ENCODE measurements at places on chromosomes 2 and 18. TPM values are rescaled to one million over a fixed set of nuclear protein-coding genes. Genes with fewer than 3 reads are reported as not detected.

DNA sequence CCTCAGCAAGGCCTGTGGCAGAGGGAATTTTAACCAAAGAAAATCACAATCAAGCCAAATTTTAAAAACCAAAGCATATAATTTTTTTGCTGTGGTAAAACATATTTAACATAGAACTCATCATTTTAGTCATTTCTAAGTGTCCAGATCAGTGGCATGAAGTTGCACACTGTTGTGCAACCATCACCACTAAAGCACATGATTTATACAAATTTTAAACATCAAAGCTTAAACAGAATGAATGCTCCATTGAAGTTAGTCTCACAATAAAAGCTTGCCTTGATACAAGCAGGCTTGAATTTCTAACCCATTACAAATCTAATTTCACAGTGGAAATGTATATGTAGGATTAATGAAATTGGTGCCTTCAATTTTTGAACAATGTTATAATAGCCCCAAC is 31.2 kb downstream of the FTCDNL1 start:
- no peaks in the 10 kb centered on the region for H3K27me3 ChIP-seq
- H3K27ac ChIP-seq = no peak overlapping the region
- H3K4me1 ChIP-seq = no peaks in the 10 kb centered on the region
- no peak for DNase-seq
- H3K4me3 ChIP-seq = no peak overlapping the region

The IL1F10 gene
- not detected for total RNA-seq

The ZAP70 gene
- total RNA-seq = not detected

GRCh38 chr2:140185076-140185475 is 1404.9 kb upstream of the NXPH2 start:
- DNase-seq = no peak
- H3K27me3 ChIP-seq = no peaks in the 10 kb centered on the region
- H3K27ac ChIP-seq = no peak overlapping the region
- H3K4me3 ChIP-seq = no peak overlapping the region
- no peaks in the 10 kb centered on the region for H3K36me3 ChIP-seq

- no peak for DNase-seq
- H3K27me3 ChIP-seq = no peaks in the 10 kb centered on the region
- no peak overlapping the region for H3K27ac ChIP-seq
Measured at GRCh38 chr2:156653675-156654074, 217.5 kb downstream of the GPD2 start.

- H3K4me3 ChIP-seq = no peak overlapping the region
- peak overlapping the region; percentile 70 for H3K27ac ChIP-seq
- H3K4me1 ChIP-seq = peaks cover 26% of the 10 kb centered on the region
- DNase-seq = no peak
- no peaks in the 10 kb centered on the region for H3K36me3 ChIP-seq
Measured at GRCh38 chr2:70143314-70144150, 47.3 kb downstream of the C2orf42 start.

- H3K4me3 ChIP-seq = no peak overlapping the region
- H3K36me3 ChIP-seq = peaks cover 3% of the 10 kb centered on the region
- DNase-seq = no peak
- no peaks in the 10 kb centered on the region for H3K27me3 ChIP-seq
Measured at GRCh38 chr2:61045226-61045625, 20.4 kb upstream of the SANBR start.

The ZSCAN30 gene
- total RNA-seq = 10.3 TPM

The LAMA3 gene
- 5.0 TPM for total RNA-seq

- H3K36me3 ChIP-seq = no peaks in the 10 kb centered on the region
- no peaks in the 10 kb centered on the region for H3K4me1 ChIP-seq
Measured at GRCh38 chr2:218428846-218429558, 10.1 kb downstream of the VIL1 start.

The PTPN4 gene
- 107 TPM for total RNA-seq

DNA sequence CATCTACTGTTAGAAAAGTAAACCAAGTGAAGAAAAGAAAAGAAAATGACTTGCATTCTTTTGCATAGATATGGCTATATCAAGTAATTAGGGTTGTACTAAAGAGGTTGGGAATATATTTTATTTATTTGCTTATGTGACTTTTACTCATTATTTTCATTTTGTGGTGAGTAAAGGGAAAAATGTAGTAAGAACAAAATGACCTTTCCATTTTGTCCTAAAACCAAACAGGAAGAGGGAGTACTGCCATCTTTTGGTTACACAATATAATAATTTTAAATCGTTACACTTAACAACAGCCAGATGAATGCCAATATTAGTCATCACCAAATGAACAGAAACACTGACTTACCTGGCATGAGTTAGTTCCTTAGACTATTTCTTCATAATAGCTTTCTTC is 47.3 kb upstream of the NDUFV2 start:
- H3K36me3 ChIP-seq = no peaks in the 10 kb centered on the region
- DNase-seq = no peak

GRCh38 chr2:182866461-182867406 is at the start of gene FRZB:
Gene FRZB, minus strand, starts transcription at chr2:182866637. Its CDS starts 85 bp downstream, at chr2:182866552.
- H3K4me3 ChIP-seq = peak within 1 kb of the TSS; percentile 48
- H3K27ac ChIP-seq = no peak within 1 kb of the TSS
- H3K4me1 ChIP-seq = peaks cover 8% of the 10 kb centered on the region
- DNase-seq = peak; percentile 17

- H3K4me1 ChIP-seq = no peaks in the 10 kb centered on the region
- no peaks in the 10 kb centered on the region for H3K27me3 ChIP-seq
- H3K36me3 ChIP-seq = no peaks in the 10 kb centered on the region
- H3K27ac ChIP-seq = no peak overlapping the region
- H3K4me3 ChIP-seq = no peak overlapping the region
Measured at GRCh38 chr18:45050712-45051601, 370.3 kb downstream of the SETBP1 start.

DNA sequence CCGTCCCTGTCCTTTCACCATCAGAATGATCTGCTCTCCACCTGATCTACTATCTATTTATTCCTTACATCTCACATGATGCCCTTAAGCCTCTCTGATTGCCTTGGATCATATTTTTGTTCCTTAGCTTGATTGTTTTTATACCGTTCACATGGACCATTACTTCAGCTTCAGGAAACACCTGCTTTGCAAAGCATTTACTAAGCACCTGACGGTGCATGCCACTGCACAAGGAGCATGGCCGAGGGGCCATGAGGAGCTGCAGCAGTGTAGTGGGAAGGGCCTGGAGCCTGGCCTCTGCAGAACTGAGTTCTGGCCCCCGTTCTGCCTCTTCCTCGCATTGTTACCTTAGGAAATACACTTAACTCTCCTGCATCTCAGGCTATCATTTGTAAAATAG is 124.1 kb upstream of the NDUFV2 start:
- no peak for DNase-seq
- no peaks in the 10 kb centered on the region for H3K27me3 ChIP-seq
- H3K36me3 ChIP-seq = no peaks in the 10 kb centered on the region
- H3K4me3 ChIP-seq = no peak overlapping the region

DNA sequence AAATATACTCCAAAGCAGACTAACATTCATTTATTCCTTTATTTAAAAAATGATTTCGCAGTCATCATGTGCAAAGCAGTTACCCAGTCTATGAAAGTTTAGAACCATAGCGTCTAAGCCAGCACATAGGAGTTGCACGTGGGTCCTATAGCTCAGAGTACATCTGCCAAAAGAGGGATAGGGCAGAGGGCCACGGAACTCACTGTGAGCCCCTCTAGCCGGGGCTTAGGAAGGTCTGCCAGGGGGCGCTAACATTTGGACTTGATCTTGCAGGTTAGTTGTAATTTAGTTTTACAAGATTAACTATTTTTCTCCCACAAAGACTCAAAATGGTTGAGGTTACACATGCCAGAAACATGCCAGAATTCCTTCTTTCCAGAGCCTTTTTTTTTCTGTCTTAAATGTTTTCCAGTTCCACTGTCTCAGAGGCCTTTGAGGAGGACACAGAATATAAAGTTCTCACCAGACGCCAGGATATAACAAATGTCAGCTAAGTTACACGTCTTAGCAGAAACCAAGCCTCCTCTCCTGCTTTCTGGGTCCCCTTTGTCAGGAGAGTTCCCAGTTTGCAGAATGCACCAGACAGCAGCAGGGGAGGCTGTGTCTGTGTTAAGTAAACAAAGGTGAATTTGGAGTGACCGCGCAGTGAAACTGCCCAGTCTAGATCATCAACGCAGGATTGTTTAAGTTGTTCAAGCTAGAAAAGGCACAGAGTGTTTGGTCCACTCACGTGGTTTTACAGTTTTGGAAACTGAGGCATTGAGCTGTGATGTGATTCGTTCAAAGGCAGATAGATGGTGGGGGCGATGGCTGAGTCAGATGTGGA is 292.0 kb downstream of the PRKCE start:
- no peak overlapping the region for H3K4me3 ChIP-seq
- H3K36me3 ChIP-seq = no peaks in the 10 kb centered on the region
- no peaks in the 10 kb centered on the region for H3K4me1 ChIP-seq
- no peak for DNase-seq
- no peaks in the 10 kb centered on the region for H3K27me3 ChIP-seq
- H3K27ac ChIP-seq = no peak overlapping the region

DNA sequence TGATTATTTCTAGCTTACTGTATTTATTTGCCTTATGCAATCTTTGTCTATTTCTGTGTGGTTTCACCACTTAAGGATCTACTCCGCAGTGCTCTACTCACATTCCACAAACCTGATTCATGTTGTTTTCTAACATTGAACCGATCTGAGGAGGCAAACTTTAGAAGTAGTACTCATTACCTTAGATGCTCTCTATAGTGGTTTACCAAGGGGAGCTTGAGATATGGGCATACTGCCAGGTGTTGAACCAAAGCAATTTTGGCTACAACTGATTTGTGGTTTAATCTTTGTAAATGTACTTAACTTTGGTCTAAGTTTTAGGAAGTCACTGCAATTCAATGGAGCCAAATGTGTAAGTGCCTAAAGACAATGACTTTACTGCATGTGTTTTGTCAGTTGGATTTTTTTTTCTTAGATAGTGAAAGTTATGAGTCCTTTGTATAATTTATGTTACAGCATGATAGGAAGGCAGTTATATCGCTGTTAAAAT is 50.1 kb downstream of the MAP2 start:
- no peak overlapping the region for H3K4me3 ChIP-seq
- no peaks in the 10 kb centered on the region for H3K4me1 ChIP-seq
- DNase-seq = no peak
- H3K36me3 ChIP-seq = no peaks in the 10 kb centered on the region
- no peak overlapping the region for H3K27ac ChIP-seq
- H3K27me3 ChIP-seq = no peaks in the 10 kb centered on the region

DNA sequence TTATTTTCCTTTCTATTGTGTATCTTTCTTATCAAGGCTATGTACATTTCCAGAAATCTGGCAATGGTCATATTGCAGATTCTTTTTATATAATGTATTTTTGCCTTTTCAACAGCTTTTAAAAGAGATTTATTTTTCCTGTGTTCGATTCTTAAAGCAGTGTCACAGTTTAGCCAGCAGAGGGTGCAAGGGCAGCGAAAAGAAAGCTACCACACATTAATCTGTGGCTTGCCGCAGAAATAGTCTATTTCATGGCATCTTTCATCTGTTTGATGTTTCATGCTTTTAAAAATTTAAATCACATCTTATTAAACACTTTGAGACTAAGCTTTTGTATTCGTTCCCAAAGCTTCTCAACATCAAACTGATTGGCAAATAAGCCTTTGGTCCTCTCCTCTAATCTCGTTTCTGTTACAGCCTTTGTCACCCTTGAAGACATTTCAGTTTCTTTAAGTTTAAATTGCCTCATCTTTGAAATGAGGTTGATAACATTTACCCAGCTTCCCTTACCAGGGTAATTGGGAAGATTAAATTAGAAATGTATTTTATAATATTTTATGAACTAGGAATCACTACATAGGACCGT is 73.3 kb downstream of the PIK3C3 start:
- H3K4me1 ChIP-seq = no peaks in the 10 kb centered on the region
- H3K4me3 ChIP-seq = no peak overlapping the region
- no peak for DNase-seq
- no peak overlapping the region for H3K27ac ChIP-seq

DNA sequence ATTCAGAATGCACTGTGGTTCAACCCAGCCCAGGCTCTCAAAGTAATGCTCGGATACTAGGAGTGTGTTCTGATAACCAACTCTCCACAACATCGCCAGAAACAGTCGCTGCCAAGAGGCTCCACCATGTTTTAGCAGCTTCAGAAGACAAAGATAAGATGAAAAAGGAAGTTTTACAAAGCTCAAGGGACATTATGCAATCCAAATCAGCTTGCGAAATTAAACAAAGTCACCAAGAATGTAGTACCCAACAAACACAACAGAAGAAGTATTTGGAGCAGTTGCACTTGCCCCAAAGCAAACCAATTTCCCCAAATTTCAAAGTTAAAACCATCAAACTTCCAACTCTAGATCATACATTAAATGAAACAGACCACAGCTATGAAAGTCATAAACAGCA is 360.9 kb downstream of the XIRP2 start:
- DNase-seq = no peak
- no peaks in the 10 kb centered on the region for H3K4me1 ChIP-seq
- no peak overlapping the region for H3K4me3 ChIP-seq
- no peaks in the 10 kb centered on the region for H3K27me3 ChIP-seq

GRCh38 chr2:239261356-239261755 is 139.5 kb downstream of the HDAC4 start:
- H3K27ac ChIP-seq = no peak overlapping the region
- H3K4me3 ChIP-seq = no peak overlapping the region
- H3K27me3 ChIP-seq = no peaks in the 10 kb centered on the region
- H3K36me3 ChIP-seq = no peaks in the 10 kb centered on the region
- DNase-seq = no peak
- H3K4me1 ChIP-seq = peaks cover 19% of the 10 kb centered on the region

DNA sequence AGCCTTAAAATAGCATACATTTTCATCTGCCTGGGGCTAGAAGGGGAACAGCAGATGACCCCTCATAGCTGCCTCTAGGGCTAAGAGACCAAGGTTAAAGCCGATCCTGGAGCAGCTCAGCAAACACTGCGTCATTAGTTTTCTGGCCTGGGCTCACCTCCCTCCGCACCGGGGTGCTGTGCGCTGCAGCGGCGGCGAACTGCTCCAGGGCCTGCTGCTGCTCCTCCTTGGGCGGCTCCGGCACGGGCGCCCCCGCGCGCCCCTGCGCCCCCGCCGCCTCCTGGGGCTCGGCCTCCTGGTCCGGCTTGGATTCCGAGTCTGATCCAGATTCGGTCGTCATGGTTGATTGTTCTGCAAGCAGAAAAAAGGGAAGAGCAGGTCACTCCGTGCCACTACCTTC is 55.0 kb downstream of the EPB41L3 start:
- H3K4me1 ChIP-seq = no peaks in the 10 kb centered on the region
- H3K27ac ChIP-seq = no peak overlapping the region
- H3K27me3 ChIP-seq = no peaks in the 10 kb centered on the region
- no peaks in the 10 kb centered on the region for H3K36me3 ChIP-seq
- no peak for DNase-seq
- no peak overlapping the region for H3K4me3 ChIP-seq

The GPR39 gene
- 0.63 TPM for total RNA-seq

GRCh38 chr2:118577202-118577601 is 270.2 kb downstream of the EN1 start:
- no peak for DNase-seq
- H3K27ac ChIP-seq = no peak overlapping the region
- H3K27me3 ChIP-seq = no peaks in the 10 kb centered on the region
- no peak overlapping the region for H3K4me3 ChIP-seq
- H3K4me1 ChIP-seq = no peaks in the 10 kb centered on the region
- H3K36me3 ChIP-seq = no peaks in the 10 kb centered on the region

The SCLY gene
- 79.0 TPM for total RNA-seq

- H3K4me3 ChIP-seq = no peak overlapping the region
- no peak for DNase-seq
- H3K4me1 ChIP-seq = peaks cover 3% of the 10 kb centered on the region
- no peak overlapping the region for H3K27ac ChIP-seq
- H3K27me3 ChIP-seq = no peaks in the 10 kb centered on the region
Measured at GRCh38 chr2:145116056-145116455, 596.1 kb upstream of the ZEB2 start.

GRCh38 chr2:171798156-171798820 is 95.8 kb downstream of the SLC25A12 start:
- no peaks in the 10 kb centered on the region for H3K27me3 ChIP-seq
- H3K4me3 ChIP-seq = no peak overlapping the region
- no peaks in the 10 kb centered on the region for H3K36me3 ChIP-seq
- H3K27ac ChIP-seq = no peak overlapping the region

Measured in H1 (cell line).